GM03348 (cell line): ENCODE measurements at places on chromosomes 11 and 22.

DNA sequence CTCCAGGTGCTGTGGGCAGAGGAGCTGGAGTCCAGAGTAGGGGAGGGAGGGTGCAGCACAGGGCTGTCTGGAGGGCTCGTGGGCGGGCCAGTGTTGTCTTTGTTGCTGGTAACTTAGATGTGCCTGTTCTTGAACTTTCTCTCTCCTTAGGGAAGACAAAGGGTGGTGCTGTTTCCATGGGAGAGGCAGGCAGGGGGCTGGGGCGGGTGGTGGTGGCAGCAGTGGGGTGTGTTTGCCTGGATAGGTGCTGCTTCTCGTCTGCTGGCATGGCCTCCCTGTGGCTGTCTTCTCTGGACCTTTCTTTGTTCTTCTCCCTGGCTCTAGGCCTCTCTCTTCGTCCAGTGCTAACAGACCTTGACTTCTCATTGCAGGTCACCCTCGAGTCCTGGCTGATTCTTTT, 8.5 kb downstream of the SIDT2 start:
- no peak for DNase-seq

DNA sequence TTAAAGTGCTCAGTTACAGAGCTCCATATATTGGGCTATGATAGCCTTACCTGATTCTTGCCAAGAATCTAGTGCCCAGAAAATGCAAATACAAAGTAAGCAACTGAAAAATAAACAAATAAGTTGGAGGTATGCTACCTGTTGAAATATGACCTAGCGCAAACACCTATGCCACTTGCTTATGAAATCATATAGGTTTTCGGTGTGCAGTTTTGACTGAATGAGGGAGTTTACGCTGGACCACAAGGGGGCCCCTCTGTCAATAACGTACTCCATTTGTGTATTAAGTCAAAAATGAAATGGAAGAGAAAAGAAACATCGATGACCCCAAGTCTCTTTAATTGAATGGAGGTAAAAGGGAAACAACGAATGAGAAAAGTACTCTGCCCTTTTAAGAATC, 84.9 kb upstream of the TRIM77 start:
- DNase-seq, result no peak

GRCh38 chr11:114298710-114299109, 2.5 kb downstream of the NNMT start:
- no peak for DNase-seq

DNA sequence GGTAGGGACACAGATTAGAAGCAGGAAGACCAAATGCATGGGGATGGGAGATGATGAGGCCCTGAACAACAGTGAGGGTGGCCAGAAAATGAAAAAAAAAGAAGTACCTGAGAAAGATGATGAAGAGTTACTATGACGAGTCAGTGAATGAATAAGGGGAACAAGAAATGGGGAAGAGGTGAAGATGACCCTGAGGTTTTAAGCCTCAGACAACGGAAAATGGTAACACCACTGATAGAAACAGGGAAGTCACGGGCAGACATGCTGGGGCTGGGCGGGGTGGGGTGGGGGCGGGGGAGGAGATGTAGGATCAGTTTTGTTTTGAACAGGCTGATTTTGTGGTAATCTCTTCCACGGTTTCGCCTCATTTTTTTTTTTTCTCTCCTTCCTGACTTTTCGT, 205.1 kb upstream of the CADM1 start:
- DNase-seq, result no peak

- no peak for DNase-seq
Observed at GRCh38 chr11:123125169-123125568, 63.2 kb upstream of the HSPA8 start.

DNA sequence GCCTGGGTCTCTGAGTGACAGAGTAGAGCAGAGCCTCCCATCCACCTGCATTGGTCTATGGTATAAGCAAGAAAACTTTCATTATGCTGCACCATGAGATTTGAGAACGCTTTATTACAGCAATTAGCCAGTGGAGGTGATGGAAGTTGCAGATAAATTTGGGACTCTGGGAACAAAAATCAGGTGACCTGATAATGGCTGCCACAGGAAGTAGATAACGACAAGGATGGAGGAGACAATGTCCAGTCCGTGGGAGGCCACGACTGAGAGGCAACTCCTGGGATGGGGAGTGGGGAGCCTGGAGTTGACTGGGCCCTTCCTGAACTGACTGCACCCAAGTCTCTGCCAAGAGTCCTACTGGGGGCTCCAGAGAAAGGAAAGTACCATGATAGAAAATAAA, 4.7 kb downstream of the MRGPRD start:
- no peak for DNase-seq

- DNase-seq, result no peak
Observed at GRCh38 chr11:109859045-109859724, 234.0 kb upstream of the ZC3H12C start.

DNA sequence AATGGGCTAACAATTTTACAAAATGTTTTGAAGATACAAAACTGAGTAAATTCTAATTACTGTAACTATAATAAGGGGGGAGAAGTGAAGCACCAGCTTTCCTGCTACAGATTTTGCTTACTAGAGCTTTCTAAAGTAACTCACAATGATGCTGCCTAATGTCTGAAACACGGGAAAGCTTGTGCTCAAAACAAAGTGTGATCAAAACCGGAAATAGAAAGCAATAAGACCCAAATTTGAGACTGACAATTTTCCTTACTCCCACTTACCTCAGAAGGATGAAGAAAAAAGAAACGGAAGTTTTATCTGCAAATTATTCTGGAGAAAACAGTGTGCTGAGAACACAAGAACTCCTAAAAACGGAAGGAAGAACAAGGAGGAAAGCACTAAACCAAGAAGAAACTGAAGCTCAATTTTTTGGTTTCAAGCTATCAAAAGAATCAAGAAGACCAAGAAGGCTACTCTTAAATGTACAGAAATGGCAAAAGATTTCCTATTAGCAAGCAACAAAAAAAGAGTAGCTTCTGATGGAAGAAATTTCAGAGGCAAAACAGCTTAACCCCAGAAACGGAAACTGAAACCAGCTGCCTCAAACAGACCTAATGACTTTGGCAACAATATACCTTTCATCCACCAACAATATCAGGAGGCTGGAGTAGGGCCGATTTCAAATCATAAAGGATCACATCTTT, 33.4 kb downstream of the AMBRA1 start:
- DNase-seq, result peak; percentile 46

GRCh38 chr22:24833881-24834495, 28.0 kb downstream of the SGSM1 start:
- no peak for DNase-seq

DNA sequence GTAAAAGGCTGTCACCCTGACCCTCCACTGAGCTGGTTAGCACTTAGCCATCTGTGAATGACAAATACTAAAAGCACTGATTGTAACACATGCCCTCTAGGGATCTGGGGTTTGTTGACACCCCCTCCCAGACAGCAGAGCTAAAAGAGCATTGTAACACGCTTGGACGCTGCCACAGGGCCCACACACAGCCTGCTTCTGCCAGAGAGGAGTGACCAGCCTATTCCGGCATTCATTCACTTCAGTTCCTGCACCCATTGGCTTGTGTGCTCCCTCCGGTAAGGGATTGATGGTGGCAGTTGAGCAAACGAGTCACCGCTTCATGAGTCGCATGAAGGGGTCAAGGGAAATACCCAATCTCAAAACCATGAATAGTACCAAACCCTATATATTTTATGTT, 15.8 kb downstream of the OR10D3 start:
- DNase-seq, result no peak

GRCh38 chr11:44408711-44409470, 99.0 kb upstream of the ALX4 start:
- no peak for DNase-seq

GRCh38 chr11:763073-763463, 14.2 kb downstream of the GATD1 start:
- no peak for DNase-seq

GRCh38 chr11:113351068-113351450, 36.5 kb upstream of the ANKK1 start:
- no peak for DNase-seq

DNA sequence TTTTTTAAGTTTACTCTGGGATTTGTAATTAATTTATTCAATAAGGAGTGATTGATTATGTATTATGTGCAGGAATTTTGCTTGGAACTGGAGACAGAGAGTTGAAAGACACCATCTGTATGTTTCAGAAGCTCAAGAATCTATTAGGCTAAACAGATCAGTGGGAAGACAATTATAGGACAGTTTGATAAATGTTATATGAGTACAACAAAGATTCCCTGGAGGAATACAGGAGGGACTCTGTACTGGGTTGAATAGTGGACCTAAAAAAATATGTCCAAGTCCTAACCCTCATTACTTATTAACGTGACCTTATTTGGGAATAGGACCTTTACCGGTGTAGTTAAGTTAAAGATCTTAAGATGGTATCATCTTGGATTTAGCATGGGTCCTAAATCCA, 681.2 kb downstream of the NELL1 start:
- no peak for DNase-seq

DNA sequence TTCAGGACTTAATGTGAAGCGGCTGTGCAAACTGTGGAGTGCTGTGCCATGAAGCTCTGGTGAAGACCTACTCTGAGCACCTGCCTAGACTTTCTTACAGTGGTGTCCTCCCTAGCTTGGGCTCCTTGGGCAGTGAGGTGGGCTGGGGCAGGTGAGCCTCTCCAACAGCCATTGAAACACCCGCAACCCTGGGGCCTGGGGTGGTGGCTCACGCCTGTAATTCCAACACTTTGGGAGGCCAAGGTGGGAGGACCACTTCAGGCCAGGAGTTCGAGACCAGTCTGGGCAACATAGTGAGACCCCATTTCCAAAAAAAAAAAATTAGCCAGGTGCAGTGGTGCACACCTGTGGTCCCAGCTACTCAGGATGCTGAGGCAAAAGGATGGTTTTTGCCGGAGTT, 14.3 kb upstream of the SEC14L3 start:
- no peak for DNase-seq

DNA sequence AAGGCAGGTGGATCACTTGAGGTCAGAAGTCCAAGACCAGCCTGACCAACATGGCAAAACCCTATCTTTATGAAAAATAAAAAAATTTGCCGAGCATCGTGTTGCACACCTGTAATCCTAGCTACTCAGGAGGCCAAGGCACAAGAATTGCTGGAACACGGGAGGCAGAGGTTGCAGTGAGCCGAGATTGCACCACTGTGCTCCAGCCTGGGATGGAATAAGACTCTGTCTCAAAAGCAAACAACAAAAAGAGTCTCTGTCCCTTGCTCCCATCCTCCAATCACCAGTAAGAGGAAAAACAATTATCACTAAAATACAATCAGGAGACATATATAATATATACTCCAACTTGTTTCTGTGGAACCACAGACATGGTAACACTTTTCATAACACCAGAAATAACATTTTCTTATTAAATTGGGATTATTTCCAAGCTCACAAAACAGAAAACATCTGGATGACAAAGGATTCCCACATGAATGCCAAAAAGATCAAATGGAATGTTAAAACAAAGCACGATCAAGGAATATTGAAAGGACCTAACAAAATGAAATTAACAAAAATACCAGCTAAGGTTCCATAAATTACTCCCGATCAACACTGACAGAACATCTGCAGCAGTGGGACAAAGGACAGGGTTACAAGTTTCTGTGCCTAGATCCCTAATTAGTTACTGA, 15.2 kb downstream of the FCHSD2 start:
- DNase-seq, result peak; percentile 37

GRCh38 chr11:88188251-88188931, 13.1 kb upstream of the RAB38 start:
- no peak for DNase-seq

GRCh38 chr11:71456831-71457230, 3.8 kb downstream of the NADSYN1 start:
- no peak for DNase-seq

GRCh38 chr11:101323997-101324396, 194.4 kb upstream of the PGR start:
- no peak for DNase-seq

DNA sequence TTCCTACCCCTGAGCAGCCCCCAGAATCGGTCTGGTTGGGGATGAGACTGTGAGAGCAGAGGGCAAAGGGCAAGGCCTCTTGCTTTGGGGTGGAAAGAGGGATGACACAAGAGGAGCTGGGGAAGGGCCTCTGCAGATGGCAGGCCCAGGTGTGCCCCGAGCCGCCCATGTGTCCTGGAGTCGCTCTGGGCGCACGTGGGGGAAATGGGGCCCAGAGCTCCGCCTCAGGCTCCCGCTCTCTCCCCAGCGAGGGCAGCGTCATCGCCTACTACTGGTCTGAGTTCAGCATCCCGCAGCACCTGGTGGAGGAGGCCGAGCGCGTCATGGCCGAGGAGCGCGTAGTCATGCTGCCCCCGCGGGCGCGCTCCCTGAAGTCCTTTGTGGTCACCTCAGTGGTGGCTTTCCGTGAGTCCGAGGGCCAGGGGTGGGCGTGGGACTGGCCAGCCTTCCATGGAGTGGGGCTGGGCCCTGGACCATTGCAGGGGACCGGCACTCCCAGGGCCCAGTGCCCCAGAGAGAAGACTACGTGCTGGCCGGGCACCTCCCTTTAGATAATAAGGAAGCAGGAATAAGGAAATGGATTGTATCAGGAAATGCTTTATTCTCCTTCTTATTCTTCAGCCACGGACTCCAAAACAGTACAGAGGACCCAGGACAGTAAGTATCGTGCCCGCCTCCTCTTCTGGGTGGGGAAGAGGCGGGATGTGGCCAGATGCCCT, 30.1 kb downstream of the ST14 start:
- no peak for DNase-seq

DNA sequence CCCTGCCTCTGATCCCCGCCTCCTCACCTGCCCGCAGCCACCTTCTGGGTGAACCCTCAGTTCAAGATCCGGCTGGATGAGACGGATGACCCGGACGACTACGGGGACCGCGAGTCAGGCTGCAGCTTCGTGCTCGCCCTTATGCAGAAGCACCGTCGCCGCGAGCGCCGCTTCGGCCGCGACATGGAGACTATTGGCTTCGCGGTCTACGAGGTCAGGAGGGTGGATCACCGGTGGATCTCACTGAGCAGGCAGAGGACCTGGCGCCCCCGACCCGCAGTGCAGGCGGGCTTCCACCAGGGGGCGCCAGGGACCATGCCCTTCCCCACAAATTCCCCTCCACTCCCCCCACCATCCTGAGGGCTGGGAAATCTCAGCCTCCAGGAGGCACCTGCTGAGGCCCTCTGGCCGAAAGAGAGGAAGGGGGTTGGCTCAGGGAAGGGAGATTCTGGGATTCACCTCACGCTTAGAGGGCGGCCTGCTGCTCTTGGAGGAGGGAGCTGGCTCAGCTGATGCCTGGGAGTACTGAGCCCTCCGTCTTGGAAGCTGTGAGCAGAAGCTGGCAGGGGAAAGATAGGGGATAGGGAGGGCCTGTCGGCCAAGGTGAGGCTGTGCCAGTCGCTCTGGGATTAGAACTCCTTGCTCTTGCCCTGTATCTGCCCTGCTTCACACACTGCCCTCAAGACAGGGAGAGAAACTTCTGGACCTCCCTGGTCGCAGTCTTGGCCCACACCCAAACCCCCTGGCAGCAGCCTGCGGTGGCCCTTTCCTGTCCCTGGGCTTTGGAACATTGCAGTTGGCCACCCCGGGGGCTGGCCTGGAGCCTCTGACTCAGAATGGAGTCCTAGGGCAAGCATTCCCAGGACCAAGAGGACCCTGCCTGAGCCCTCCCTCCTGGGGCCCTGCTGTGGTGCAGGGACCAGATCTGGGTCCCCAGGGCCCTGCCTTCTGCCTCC, 23.2 kb downstream of the CAPN1 start:
- peak; percentile 85 for DNase-seq
